ENCODE measurements at places on chromosomes 6 and 20.

GRCh38 chr6:91539456-91539855 is 952.6 kb upstream of the MAP3K7 start:
- DNase-seq, result no peak

DNA sequence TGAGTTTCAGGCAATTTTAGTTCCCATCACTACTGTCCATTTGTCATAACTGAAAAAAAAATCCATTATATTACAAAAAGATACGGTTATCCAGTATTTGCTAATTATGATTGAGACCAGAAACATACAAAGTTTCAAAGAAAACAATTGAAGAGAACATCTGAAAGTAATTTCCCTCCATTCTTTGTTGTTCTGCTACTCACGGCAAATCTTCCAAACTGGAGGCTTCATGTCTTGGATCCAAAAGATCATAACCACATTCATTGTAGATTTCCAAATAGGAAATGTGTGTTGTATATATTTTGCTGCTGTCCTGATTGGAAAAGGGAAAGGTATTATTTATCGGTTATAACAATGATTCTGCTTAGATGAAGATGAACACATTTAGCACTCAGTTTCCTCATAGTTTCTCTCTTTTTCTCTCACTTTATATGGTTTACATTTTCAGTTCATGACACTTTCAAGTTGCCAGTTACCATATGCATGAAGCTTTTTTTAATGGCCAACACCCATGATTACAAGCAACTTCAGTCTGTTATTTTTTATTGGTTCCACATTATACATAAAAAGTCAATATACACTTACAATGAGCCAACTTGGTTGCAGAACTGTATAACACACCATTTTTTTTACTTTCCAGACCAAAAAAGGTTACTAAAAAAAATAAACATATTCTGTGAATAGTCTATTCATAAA is 90.4 kb downstream of the KIF6 start:
- DNase-seq, result no peak

DNA sequence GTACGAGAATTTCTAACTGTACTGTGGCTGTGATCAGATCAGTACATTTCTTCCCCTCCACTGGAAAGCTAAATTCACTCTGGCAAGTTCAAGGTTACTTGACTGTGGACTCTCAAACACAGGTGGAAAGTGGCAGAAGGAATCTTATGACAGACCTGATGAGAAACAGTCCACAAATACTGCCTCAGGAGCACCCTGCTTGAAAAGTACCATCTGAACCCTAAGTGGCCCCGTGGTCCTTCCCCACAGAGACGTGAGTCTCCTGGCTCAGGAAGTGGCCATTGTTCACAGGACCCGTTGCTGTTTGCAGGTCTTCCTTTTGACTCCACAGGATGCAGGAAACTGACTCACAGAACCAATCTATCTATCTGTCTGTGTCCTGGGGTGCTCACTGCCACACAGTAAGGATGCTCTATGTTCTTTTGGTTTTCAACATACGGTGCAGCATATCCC is 47.5 kb upstream of the NHSL1 start:
- DNase-seq, result no peak

DNA sequence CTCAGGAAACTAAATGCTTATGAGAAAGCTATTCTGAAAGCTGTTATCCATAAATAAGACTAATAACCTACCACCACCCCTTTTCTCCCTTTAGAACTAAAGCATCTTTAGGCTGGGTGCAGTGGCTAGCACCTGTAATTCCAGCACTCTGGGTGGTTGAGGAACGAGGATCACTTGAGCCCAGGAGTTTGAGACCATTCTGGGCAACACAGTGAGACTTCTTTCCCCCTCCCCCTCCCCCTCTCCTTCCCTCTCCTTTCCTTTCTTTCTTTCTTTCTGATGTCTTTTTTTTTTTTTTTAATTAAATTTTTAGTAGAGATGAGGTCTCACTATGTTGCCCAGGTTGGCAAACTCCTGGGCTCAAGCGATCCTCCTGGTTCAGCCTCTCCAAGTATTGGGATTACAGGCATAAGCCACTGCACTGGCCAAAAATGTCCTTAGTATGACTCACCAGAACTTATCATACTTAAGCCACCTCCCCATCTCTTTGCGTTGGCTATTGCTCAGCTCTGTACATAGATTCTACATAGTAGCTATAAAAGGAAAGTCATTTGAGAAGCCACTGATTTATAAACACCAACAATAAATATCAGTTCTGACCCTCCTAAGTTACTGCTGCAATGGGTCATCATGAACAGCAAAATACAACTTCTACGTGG is 54.8 kb upstream of the SPDEF start:
- no peak for DNase-seq

- no peak for DNase-seq
Measured at GRCh38 chr6:12221856-12222255, 68.3 kb upstream of the EDN1 start.

- no peak for DNase-seq
Measured at GRCh38 chr6:137766596-137767370, 100.3 kb upstream of the TNFAIP3 start.

DNA sequence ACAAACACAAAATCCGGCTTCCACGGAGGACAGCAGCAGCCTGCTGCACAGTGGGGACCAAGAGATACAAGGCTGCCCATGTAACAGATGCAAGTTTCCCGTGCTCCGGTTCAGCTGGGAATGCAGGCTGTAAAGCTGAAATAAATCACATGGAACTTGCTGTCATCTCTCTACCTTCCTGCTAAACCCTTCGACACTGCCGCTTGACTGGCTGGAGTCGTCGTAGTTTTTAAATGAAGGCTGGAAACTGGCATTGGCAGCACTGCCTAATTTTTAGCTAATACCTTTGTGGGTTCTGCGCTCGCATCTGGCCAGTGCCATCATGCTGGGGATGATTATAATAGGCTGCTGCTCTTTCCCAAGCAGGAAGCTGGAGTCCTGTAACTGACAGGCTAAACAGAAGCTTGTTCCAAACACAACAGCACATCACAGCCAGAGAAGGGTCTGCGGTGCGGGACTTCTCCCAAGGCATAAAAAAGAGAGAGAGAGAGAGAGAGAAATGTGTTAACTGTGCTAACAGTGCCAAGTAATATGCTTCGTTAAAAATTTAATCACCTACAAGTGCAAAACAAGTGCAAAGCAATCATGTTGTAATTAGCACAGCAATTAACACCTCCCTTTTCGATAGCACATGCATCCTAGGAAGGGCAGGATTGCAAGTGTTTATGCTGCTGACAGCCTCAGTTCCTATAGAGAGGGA is 146.1 kb downstream of the TFAP2A start:
- DNase-seq, result no peak

- no peak for DNase-seq
Measured at GRCh38 chr6:53306819-53307347, 41.9 kb downstream of the ELOVL5 start.

GRCh38 chr20:16803965-16804792 is 56.0 kb downstream of the OTOR start:
- no peak for DNase-seq

GRCh38 chr6:148830614-148831013 is 83.8 kb downstream of the UST start:
- no peak for DNase-seq

- DNase-seq, result no peak
Measured at GRCh38 chr6:107698146-107698545, 126.0 kb downstream of the SCML4 start.

- DNase-seq, result no peak
Measured at GRCh38 chr6:2964793-2965505, 6.4 kb downstream of the SERPINB6 start.

DNA sequence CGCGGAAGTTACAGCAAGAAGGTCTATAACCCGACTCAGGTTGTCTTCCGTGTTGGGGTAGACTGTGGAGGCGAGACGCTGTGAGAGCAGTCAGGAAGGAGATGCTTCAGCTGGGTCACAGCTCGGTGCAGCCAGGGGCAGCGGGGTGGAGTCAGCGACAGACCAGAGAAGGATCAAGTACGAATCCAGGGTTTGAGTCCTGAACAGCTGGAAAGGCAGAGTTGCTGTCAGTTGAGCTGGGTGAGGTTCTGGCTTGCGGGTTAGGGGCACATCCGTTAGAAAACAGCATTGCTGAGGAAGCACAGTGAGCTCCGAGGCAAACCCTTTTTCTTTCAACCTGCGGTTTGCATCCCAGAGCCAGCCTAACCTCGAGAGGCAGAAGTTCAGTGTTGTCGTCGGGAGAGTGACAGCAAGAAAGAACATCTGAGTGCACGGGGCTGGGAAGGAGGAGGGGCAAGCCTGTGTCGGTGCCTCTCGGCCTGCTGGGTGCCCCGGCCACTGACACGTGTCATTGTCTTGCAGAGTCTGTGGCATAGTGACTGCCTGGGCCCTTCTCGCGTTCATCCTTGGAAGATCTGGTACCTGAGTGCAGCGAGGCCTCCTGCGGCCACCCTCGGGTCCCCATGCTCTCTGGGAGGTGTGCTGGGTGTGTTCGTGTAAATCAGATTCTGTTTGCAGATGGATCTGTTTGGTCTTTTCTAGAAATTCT is 20.0 kb downstream of the PNLDC1 start:
- DNase-seq, result no peak

DNA sequence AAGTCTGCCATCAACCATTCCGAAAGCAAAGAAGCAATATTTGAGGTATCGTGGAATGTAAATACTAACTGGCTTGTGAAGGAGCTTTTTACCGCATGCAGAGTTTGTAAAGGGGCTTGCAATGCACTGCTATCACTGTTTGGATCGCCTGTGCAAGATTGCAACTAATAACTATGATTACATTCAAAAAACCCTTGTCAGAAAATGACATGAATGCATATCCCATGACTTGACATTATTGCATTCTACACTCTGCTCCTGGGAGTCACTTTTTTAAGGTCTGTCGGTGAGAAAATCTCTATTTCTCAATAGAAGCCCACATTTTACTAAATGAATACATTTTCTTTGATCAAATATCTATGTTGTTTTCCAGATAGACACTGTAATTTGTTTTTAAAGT is 335.4 kb upstream of the SPTLC3 start:
- no peak for DNase-seq

GRCh38 chr6:63690221-63690620 is 54.6 kb downstream of the PHF3 start:
- DNase-seq, result no peak

- no peak for DNase-seq
Measured at GRCh38 chr6:73233048-73233447, 7.8 kb upstream of the KHDC1L start.

DNA sequence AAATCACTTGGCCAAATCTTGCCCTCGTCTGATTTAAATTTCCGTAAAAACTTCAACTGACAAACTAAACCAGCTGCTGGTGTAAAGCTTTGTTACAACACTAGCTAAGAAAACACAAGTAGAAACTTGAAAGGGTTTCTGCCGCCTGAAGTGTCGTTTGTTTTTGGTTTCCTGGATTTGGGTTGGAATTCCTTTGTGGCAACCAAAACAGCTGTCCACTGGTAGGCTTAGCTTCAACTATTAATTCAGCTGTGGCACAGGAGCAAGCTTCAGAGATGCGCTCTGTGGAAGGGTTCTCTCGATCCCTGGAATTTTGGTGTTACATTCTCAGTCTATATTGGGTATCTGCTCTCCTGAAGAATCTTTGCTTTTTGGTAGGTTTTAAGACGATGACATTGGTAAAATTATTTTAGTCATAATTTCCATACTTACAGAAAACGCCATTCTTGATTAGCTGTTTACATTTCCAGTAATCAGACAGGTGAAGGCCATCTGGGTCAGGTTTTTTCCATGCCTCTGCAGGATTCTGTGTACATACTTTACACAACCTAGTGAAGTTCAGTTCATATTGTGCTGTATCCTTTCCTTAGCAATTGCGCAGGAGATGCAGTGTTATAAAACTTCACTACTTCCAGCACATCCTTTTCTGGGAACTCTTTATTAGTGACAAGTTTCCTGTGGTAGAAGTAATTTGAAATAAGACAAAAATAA is 29.9 kb upstream of the SAMD3 start:
- no peak for DNase-seq

- DNase-seq, result no peak
Measured at GRCh38 chr6:125044667-125045066, 82.4 kb downstream of the RNF217 start.

DNA sequence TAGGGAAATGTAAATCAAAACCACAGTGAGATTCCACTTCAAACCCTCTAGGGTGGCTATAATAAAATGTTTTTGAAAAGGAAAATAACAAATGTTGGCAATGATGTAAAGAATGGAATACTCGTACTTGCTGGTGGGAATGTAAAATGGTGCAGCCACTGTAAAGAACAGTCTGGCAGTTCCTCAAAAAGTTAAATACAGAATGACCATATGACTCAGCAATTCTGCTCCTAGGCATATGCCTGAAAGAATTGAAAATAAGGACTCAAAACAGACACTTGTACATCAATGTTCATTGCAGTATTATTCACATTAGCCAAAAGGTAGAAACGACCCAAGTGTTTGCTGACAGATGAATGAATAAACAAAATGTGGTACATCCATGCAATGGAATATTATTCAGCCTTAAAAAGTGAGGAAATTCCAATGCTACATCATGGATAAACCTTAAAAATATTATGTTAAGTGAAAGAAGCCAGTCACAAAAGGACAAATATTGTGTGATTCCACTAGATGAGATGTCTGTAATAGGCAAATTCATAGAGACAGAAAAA is 10.2 kb upstream of the RNF114 start:
- DNase-seq, result no peak

GRCh38 chr6:47152666-47153403 is 110.7 kb upstream of the ADGRF1 start:
- no peak for DNase-seq

- DNase-seq, result no peak
Measured at GRCh38 chr6:145137425-145137824, 597.9 kb downstream of the EPM2A start.

DNA sequence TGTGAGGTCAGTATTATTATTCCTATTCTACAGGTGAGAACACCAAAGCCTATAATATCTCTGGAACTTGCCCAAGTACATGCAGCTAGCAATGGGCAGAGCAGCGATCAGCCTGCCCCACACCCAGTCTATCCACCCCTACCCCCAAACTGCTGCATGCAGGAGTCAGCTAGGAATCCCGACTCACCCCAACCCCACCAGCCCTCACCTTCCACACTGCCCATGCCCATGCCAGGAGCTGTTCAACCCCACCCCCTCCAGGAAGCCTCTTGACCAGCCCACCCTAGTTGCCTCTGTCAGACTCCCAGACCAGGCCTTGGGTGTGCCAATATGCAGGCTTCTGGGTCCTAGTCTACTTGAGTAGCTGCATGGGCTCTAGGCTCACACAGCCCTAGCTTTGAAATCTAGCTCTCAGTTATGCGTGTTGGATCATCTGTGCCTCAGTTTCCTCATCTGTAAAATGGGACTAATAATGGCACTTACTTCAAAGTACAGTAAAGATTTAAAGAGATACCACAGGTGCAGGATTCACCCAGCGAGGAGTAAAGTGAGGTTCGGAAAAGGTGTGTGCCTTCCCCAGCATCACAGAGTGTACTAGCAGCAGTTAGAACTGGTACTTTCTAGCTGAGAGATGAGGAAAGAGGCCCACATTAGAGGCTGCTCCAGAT is 173.2 kb downstream of the VEGFA start:
- no peak for DNase-seq

GRCh38 chr6:139588076-139588639 is 213.7 kb upstream of the CITED2 start:
- no peak for DNase-seq

GRCh38 chr6:169953686-169954085 is 202.3 kb downstream of the ERMARD start:
- DNase-seq, result no peak

All from stimulated activated CD8-positive, alpha-beta memory T cell treated with anti-CD3 and anti-CD28 coated beads, Interleukin-2, amount 100 ng/mL, for 1 hour (primary cell).